ENCODE measurements at places on chromosomes 7 and 10.

- DNase-seq, result no peak
Measured at GRCh38 chr7:121083790-121084251, 95.3 kb downstream of the CPED1 start.

GRCh38 chr7:48035967-48036478 lies 680 bp downstream of the C7orf57 start:
- no peak for DNase-seq

GRCh38 chr7:44882899-44883298 lies 2.4 kb downstream of the PURB start:
- no peak for DNase-seq

GRCh38 chr10:93917821-93918220 lies 24.0 kb downstream of the SLC35G1 start:
- DNase-seq, result no peak

DNA sequence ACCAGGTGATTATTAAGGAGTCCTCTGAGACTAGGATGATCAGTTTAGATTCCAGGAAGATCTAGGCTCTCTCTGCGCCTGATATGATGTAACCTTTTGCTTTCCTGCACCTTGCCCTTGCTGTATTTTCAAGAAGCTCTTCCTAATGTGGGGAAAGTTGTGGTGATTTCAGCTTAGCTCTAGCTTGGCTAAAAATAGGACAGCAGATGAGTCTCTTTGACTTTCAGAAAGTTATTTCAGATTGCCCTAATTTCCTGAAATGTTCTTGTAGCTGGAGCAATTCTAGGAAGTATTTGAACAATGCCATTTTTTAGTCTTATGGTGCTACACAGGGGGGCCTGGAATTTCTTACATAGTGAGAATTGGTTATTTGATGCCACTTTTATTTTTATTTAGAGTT lies 3.8 kb downstream of the LCOR start:
- DNase-seq, result no peak

DNA sequence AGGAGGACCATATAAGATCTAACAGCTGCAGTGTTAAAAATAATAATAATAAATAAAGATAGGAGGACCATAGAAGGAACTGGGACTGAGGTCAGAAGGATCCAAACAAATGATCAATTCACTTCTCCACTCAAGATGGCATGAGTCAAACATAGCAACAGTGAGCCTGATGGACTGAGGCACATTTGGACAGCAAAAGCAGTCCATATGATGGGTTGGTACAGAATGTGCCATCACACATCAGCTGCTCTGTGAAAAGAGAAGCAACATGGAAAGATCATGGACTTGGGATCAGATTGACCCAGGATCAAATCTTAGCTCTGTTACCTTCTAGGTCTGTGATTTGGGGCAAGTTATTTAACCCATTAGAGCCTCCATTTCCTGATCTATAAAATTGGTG lies 188.9 kb upstream of the KMT2E start:
- DNase-seq, result no peak

- DNase-seq, result no peak
Measured at GRCh38 chr7:19020711-19021110, 96.7 kb downstream of the TWIST1 start.

DNA sequence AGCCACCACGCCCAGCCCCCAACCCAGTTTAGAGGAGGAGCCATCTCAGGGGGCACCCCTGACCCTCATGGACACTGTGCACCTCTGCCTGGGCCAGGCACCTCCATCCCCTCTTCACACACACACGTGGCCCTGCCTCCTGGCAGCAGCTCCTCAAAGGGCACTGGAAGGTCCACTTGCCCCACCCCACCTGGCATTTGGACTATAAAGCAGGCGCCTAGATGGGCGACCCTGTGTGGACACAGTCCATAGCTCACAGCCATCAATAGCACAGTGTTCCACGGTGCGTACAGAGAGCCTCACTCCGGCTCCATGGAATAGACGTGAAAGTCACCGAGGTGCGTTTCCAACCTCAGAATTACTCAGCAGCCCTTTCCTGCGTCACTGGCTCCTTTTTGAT lies 41.0 kb downstream of the FKBP6 start:
- DNase-seq, result no peak

GRCh38 chr7:114917211-114917839 lies 4.6 kb upstream of the MDFIC start:
- no peak for DNase-seq

GRCh38 chr10:93071674-93072224 lies 1.9 kb upstream of the CYP26A1 start:
- DNase-seq, result no peak

- DNase-seq, result no peak
Measured at GRCh38 chr10:84762754-84763394, 434.5 kb downstream of the CCSER2 start.

- no peak for DNase-seq
Measured at GRCh38 chr10:118041316-118041715, 5.4 kb downstream of the RAB11FIP2 start.

GRCh38 chr7:125316466-125316865 lies 386.8 kb upstream of the POT1 start:
- DNase-seq, result no peak

DNA sequence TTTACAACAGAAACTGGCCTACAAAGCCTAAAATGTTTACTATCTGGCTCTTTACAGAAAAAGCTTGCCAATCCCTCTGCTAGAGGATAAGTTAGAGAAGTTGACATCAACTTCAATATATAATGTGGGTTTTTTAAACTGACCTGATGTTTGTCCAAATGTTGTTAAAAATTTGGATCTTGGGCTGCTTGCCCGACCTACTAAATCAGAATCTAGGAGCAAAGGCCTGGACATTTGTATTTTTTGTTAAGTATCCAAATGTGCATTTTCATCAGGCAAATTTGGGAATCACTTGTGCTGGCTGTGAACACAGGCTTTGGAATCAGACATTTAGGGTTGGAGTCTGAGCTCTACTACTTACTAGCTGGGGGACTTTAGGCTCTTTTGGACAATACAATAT lies 252.7 kb upstream of the CSTF2T start:
- no peak for DNase-seq

- no peak for DNase-seq
Measured at GRCh38 chr7:29480934-29481651, 82.5 kb upstream of the PRR15 start.

DNA sequence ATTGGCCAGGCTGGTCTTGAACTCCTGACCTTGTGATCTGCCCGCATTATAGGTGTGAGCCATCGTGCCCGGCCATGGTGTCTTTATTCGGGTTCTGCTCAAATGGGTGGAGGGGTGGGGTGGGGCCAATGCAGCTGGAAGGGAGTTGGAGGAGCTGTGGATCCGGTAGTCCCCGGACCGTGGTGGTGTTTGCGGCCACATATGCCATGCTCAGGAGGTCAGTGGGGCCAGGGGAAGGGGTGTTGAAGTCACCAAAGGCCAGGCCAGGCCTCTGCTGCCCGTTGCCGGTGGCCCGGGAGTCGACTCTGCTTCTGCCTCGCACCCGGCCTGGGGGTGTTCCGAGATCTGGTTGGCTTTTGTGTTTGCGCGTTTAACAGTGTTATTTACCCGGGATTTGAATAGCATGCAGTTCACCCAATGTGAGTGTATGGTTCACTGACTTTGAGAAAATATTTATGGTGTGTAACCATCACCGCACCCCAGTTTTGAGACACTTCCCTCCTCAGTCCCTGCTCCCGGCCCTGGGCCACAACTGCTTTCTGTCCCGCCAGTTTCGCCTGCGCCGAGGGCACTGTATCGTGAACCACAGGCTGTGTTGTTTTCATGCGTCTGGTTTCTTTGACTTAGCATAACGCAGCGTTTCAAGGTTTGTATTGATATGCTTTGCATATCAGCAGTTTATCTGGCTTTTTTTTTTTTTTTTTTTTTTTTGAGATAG lies 10.7 kb downstream of the INPP5A start:
- DNase-seq, result no peak

- no peak for DNase-seq
Measured at GRCh38 chr7:93862651-93863050, 27.9 kb downstream of the TFPI2 start.

Measured in ascending aorta (tissue), 2 donors.